ENCODE measurements at places on chromosomes 4 and X.

GRCh38 chr4:164197556-164197955, 556.4 kb upstream of the SMIM31 start:
- no peak for DNase-seq

GRCh38 chrX:40127052-40127451, 29.3 kb upstream of the BCOR start:
- DNase-seq, result no peak

GRCh38 chr4:115430024-115430423, 316.6 kb upstream of the NDST4 start:
- no peak for DNase-seq

DNA sequence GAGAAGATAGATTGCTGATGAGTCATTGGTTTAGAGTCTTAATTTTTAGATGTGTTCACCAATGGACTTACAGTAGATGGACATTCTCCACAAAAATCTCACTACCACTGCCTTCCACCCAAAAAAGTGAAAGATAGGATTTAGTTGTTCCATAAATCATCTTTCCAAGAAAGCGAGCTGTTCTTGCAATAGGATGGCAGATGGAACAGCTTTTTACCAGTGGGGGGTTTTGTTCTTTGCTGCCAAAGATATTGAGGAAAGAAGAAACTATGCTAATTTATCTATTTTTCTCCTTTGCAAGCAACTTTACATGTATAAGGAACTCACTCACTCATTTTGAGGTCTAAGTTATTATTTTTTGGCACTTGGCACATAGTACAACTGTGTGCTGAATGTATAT, 109.5 kb downstream of the ADGRL3 start:
- no peak for DNase-seq

DNA sequence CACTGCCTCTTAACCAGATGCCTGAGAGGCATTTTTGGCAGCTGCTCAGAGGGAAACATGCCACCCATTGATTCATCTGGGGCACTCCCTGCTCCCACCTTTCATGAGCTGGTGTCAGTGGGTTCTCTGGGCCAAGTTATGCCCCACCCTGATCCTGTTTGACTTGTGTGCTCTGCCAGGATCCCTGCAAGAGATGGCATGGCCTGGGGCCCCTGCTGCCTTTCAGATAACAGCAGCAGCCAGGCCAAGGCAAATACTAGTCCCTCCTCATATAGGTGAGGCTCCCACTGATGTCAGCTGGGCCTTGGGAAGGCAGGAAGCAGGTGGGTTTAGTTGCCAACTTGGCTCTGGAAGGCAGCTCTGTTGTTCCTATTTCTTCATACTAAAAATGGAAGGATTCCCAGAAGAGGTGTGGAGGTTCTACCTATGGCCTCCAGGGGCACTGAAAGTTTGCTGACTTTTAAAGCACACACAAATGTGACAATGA, 192.9 kb upstream of the RBPJ start:
- DNase-seq, result no peak

DNA sequence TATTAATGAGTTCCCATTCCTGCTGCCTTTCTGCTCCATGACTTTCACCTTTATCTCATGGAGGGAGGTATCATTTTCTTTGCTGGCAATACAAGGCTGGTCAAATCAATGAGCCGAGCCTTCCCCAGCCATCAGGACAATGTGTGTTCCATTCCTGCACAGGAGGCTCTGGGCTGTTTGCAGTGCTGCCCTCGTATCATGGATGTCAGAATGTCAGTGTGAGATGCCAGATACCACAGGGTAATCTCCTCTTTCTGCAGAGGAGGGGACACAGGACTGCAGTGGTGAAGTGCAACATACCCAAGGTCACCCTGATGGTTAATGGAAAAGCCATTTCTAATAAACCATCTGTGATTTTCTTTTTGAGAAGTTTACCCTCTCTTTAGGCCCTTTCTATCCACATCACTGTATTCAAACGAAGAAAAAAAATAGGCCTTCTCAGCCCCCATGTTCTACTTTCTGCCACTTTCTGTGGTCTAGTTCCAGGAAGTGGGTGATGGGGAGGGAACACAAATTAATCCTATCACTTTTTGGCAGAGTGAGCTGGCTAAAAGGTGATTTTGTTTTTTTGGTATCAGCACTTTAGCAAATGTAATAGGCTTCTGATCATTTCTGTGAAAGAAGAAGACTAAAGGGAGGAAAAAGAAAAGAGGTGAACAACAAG, 490.2 kb upstream of the BOD1L1 start:
- no peak for DNase-seq

DNA sequence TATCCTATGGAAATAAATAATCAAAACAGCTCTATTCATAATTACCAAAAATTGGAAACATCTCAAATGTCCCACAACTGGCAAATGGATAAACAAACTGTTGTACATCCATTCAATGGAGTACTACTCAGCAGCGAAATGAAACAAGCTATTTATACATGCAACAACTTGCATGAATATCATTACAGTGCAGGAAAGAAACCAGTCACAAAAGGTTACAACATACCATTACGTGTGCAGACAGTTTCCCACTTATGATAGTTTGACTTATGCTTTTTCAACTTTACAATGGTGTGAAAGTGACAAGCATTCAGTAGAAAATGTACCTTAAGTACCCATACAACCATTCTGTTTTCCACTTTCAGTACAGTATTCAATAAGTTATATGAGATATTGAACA, 82.3 kb downstream of the NEK1 start:
- no peak for DNase-seq

GRCh38 chr4:55483315-55483714, 63.4 kb downstream of the CLOCK start:
- DNase-seq, result no peak

DNA sequence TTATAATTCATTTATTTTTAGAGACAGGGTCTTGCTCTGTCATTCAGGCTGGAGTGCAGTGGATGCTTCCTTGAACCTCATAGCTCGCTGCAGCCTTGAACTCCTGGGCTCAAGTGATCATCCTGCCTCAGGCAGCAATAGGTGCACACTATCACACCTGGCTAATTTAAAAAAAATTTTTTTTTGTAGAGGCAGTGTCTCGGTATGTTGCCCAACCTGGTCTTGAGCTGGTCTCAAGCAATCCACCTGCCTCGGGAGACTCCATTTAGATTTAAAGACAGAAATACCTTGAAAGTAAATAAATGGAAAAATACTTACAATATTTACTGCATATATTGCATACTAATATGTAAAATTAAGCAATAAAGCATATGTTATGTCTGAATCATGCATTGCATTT, 40.3 kb upstream of the MAB21L2 start:
- DNase-seq, result no peak

GRCh38 chr4:171588764-171589163, 224.4 kb upstream of the GALNTL6 start:
- DNase-seq, result no peak

DNA sequence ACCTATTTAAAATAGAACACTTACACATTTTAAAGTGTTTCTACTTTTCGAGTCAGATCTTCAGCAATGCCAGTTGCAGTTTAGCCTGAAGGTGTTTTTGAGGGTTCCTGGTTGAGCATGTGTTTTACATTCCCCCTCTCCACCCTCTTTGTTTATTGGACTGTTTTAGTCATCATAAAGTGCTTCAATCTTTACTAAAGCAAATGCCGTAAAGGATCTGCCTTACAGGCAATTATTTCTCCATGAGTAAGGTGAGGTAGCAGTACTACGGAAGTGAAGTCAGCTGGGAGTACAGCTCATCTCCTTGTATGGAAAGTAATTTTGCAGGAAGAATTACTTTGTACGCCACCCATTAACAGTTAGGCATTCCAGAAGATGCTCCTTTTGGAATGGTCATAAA, 36.9 kb downstream of the PDLIM5 start:
- no peak for DNase-seq

- no peak for DNase-seq
Measured at GRCh38 chr4:98663226-98664006, 5.0 kb upstream of the TSPAN5 start.

DNA sequence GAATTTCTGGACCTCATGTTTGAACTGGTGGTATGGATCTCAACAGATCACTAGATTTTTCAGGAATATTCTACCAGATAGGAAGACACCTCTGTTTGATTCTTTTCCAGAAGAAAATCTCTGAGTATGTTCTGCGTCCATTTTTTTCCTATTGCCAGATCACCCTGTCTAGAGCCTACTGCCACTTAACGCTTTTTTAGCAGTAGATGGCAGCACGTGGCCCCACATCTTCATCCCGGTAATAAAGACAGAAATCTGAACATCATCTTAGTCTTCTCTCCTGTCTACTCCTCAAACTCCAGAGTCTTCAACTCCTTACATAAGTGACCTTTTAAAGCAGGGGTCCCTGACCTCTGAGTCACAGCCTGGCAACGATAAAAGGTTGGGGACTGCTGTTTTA, 184.7 kb downstream of the TMA16 start:
- DNase-seq, result no peak

DNA sequence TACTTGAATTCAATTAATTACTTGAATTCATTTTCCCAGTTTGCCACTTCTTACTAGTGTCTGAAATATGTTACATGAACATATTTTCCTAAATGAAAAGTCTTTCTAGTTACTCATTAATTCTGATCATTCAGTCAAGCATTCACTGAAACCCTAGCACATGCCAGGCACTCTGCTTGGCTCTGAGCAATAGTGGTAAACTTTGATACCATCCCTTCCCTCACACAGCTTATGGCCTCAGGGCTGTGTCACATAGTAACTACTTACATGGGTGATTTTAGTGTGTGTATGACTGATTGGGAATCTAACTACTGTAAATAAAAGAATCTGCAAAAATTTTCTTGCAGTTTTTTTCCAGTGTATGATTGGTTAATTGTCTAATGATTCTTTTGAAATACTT, 32.7 kb downstream of the METAP1 start:
- DNase-seq, result no peak

- no peak for DNase-seq
Measured at GRCh38 chrX:1581132-1581531, 10.3 kb upstream of the AKAP17A start.

- no peak for DNase-seq
Measured at GRCh38 chr4:184748251-184748652, 14.4 kb upstream of the CENPU start.

GRCh38 chr4:174616661-174617060, 94.4 kb upstream of the HPGD start:
- no peak for DNase-seq

GRCh38 chrX:46992070-46992469, 79.8 kb downstream of the JADE3 start:
- no peak for DNase-seq

- no peak for DNase-seq
Measured at GRCh38 chr4:30943356-30943755, 223.2 kb downstream of the PCDH7 start.

- no peak for DNase-seq
Measured at GRCh38 chr4:121073004-121073435, 685 bp upstream of the NDNF start.

- DNase-seq, result no peak
Measured at GRCh38 chr4:181966104-181966551, 277.1 kb upstream of the TENM3 start.

DNA sequence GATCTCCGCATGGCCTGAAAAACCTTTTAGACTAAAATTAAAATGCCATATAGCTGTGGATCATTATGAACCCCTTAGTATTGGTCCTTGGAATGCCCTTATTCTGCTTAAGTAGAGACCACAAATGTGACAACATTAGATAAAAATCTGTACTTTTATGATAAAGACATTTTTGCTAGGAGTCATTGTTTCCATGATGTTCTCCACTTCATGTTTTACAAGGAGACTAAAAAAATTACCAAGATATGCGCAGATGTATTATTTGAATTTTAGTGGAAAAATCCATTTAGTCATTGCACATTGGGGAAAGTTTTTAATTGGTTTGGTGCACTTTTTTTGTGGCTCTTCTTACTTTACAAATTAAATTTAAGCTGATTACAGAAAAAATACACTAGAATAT, 85.1 kb upstream of the HPRT1 start:
- DNase-seq, result no peak

GRCh38 chrX:144730471-144730870, 516.8 kb upstream of the SPANXN1 start:
- no peak for DNase-seq

DNA sequence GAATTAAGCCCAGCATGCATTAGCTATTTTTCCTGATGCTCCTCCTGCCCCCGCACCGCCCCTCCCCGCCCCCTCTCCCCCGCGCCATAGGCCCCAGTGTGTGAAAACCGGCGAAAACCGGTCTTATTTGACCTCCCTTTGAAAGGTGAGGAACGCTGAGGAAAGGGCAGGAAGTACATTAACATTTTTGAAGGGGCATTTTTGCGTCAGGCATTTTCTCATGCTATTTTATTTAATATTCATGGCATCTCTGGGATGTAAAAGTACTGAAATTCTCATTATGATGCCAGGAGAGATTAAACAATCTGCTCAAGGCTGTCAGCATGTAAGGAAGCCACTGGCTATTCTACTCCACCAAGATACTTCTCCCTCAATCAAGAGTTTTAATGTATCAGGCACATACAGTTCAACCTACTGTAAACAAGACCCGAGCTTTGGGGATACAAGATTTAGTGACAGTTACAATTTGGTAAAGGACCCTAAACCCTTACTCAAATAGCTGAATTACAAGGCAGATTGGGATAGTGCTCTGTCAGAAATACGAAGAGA, 1.2 kb upstream of the NMU start:
- DNase-seq, result no peak

GRCh38 chr4:80208610-80209339, 11.5 kb downstream of the PRDM8 start:
- DNase-seq, result no peak

- DNase-seq, result no peak
Measured at GRCh38 chrX:39318506-39319343, 517.5 kb downstream of the MID1IP1 start.

GRCh38 chr4:16016536-16016935, 53.6 kb upstream of the FGFBP2 start:
- DNase-seq, result no peak

DNA sequence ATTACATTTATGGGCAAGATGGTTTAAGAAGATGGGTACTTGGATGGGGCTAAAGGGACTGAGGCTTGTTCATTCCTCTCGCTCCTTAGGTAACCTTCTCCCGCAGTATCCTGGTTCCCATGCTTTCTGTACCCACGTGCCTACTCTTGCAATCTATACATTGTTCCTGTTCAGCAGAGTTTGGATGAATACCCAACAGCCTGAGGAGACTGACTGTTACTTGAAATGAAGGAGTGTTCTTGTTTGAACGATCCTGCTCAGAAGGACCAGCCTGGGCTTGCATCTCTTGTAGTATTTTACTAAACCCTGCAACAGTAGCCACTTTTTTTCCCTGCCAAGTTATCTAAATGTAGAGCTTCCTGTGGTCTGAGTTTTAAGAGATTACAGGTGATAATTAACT, 33.7 kb upstream of the ADH6 start:
- DNase-seq, result no peak

DNA sequence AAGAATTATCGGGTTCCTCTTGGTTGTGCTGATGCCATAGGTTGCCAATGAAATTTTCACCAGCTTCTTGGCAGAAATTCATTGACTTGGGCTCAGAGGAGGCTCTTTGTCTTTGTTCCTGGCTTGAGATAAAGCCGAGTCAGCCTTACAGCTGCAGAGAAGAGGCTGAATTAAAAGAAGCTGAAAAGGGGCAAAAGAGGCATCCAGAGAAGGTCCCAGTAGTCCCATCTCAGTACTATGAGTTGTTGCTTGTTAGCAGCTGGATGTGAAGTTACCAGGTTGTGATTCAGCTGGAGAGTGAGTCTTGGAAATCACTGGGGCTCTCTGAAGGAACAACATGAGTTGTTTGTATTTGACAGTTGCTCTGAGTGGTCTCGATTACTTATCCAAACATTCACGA, 59.7 kb downstream of the SMAD1 start:
- no peak for DNase-seq

Data from amygdala (tissue), 56 donors.